Keratinocyte (primary cell): ENCODE measurements at places on chromosomes 2 and 18. TPM values are rescaled to one million over a fixed set of nuclear protein-coding genes. Genes with fewer than 3 reads are reported as not detected.
A peak's percentile ranks its signal among the peaks of the same experiment; 100 is the strongest.

GRCh38 chr2:113888641-113889470 lies 1.0 kb upstream of the ACTR3 start:
- H3K36me3 ChIP-seq, result no peaks in the 10 kb centered on the region
- peak overlapping the region; percentile 90 for H3K27ac ChIP-seq
- no peak for DNase-seq
- H3K4me3 ChIP-seq, result peak overlapping the region; percentile 93
- no peaks in the 10 kb centered on the region for H3K27me3 ChIP-seq
- peaks cover 34% of the 10 kb centered on the region for H3K4me1 ChIP-seq

DNA sequence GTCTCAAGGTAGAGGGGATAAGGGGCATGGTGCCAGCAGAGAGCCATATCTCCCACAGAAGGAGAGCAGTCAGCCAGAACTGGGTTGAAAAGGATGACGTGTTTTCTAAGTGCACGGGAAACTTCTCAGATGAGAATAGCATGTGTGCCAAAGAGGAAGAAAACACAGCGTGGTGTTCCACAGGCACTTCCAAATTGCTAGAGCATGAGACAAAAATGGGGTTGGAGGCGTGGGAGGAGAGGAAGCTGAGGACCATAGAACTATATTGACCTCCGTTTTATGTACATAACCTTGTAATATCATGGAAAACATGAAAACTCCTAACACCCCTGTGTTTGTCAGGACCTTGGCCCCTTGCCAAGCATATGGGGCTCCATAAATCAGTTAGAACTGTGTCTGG lies 682.7 kb upstream of the RAB6C start:
- H3K27me3 ChIP-seq, result no peaks in the 10 kb centered on the region
- no peak overlapping the region for H3K4me3 ChIP-seq
- H3K4me1 ChIP-seq, result no peaks in the 10 kb centered on the region
- DNase-seq, result no peak
- H3K36me3 ChIP-seq, result no peaks in the 10 kb centered on the region
- no peak overlapping the region for H3K27ac ChIP-seq

GRCh38 chr2:95267458-95268210 lies 6.6 kb upstream of the PROM2 start:
- no peaks in the 10 kb centered on the region for H3K27me3 ChIP-seq
- no peak overlapping the region for H3K27ac ChIP-seq
- H3K36me3 ChIP-seq, result no peaks in the 10 kb centered on the region
- no peak overlapping the region for H3K4me3 ChIP-seq
- no peak for DNase-seq

GRCh38 chr2:45809205-45809604 lies 157.7 kb downstream of the PRKCE start:
- peaks cover 3% of the 10 kb centered on the region for H3K27me3 ChIP-seq
- no peak for DNase-seq
- no peak overlapping the region for H3K4me3 ChIP-seq
- no peaks in the 10 kb centered on the region for H3K36me3 ChIP-seq

GRCh38 chr2:239934571-239935171 lies 90.5 kb downstream of the NDUFA10 start:
- DNase-seq, result no peak
- H3K36me3 ChIP-seq, result no peaks in the 10 kb centered on the region
- H3K27ac ChIP-seq, result no peak overlapping the region

GRCh38 chr2:181957668-181958067 lies 28.0 kb upstream of the PPP1R1C start:
- no peaks in the 10 kb centered on the region for H3K36me3 ChIP-seq
- peaks cover 18% of the 10 kb centered on the region for H3K4me1 ChIP-seq
- no peaks in the 10 kb centered on the region for H3K27me3 ChIP-seq
- no peak for DNase-seq
- H3K27ac ChIP-seq, result no peak overlapping the region

DNA sequence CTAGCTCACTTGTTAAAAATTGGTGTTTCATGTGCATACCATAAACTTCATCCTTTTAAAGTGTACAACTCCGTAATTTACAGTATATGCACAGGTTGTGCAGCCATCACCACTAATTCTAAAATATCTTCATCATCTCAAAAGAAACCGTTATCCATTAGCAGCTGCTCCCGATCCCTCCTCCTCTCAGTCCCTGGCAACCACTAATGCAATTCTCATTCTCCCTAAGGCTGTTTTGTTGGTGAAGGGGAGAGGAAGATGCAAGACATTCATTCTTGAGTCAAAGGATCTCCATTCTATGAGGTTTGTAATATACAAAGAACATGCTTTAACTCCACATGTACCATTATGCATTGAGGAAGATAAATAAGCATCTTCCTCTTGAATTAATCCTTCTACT lies 48.6 kb downstream of the RNU4ATAC start:
- no peaks in the 10 kb centered on the region for H3K27me3 ChIP-seq
- no peak overlapping the region for H3K27ac ChIP-seq
- H3K4me1 ChIP-seq, result peaks cover 2% of the 10 kb centered on the region
- no peaks in the 10 kb centered on the region for H3K36me3 ChIP-seq
- DNase-seq, result no peak
- H3K4me3 ChIP-seq, result no peak overlapping the region

DNA sequence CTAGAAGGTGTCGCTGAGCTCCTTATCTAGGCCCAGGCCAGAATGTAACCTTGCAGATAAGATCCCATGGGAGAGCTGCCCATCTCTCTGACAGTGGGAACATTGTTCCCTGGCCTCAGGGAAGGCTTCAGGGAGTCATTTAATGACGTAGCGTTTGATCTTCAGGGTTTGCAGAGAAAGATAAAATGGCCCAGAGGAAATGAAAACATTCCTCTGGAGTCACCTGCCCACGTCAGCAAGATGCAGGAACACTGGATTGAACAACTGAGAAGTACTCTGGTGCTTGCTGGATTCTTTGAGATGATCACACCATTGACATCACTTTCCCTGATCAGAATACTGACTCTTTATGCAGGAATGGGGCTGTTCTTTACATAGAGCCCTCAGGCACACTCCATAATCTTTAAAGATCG lies 51.6 kb downstream of the MAPK4 start:
- H3K27ac ChIP-seq, result no peak overlapping the region
- H3K4me3 ChIP-seq, result no peak overlapping the region

GRCh38 chr2:208570066-208570465 lies 163.5 kb downstream of the PTH2R start:
- no peak overlapping the region for H3K27ac ChIP-seq
- H3K4me3 ChIP-seq, result no peak overlapping the region
- DNase-seq, result no peak
- H3K27me3 ChIP-seq, result no peaks in the 10 kb centered on the region

DNA sequence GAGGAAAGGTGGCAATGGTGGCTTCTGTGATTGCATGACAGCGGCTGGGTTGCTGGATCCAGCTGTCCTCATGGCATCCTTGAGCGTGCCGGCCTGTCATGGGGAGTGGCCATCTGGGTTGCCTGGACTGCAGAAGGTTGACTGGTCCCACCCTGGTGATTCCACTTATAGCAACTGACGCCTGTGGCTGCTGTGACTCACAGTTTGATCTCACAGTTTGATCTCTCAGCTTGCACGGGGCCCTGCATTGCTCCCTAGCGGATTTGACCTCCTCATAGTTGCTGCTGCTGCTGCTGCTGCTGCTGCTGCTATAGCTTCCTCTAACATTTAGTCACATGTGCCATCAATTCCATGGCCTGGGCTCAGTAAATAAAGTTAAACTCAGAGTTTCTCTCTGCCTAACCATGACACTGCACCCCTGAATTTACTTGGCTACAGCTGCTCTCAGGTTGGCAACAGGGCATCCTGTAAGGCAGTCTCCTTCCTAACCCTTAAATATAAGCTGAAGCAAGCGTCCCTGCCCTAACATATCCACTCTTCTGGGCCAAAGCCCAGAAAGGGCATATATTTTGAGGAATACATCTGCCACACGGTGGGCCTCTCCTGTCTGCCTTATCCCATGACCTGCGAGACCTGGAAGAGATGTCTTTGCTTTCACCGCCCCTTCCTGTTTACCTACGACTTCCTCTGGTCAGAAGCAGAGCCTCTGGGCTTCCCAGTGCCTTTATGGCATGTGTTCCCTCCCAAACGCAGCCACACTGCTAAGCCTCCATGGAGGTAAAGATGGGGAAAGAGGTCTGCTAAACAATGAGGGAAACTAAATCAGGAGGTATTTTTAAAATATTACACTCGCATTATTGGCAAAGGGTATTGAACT lies 37.8 kb upstream of the CCDC150 start:
- peaks cover 3% of the 10 kb centered on the region for H3K4me1 ChIP-seq
- no peaks in the 10 kb centered on the region for H3K36me3 ChIP-seq
- peak; percentile 13 for DNase-seq
- no peak overlapping the region for H3K4me3 ChIP-seq
- H3K27me3 ChIP-seq, result no peaks in the 10 kb centered on the region

The VWA3B gene
- polyA plus RNA-seq, result 0.05 to 0.24 TPM in 2 of 3 replicates, not detected in the other

The IL18R1 gene
- 1.5 to 1.7 TPM (median 1.6 TPM) in 3 replicates for polyA plus RNA-seq

The FHOD3 gene
- polyA plus RNA-seq, result 6.9 to 13.1 TPM (median 7.7 TPM) in 3 replicates

GRCh38 chr2:9029721-9030120 lies 26.2 kb upstream of the MBOAT2 start:
- H3K36me3 ChIP-seq, result no peaks in the 10 kb centered on the region
- DNase-seq, result no peak
- no peaks in the 10 kb centered on the region for H3K27me3 ChIP-seq
- H3K4me1 ChIP-seq, result no peaks in the 10 kb centered on the region

DNA sequence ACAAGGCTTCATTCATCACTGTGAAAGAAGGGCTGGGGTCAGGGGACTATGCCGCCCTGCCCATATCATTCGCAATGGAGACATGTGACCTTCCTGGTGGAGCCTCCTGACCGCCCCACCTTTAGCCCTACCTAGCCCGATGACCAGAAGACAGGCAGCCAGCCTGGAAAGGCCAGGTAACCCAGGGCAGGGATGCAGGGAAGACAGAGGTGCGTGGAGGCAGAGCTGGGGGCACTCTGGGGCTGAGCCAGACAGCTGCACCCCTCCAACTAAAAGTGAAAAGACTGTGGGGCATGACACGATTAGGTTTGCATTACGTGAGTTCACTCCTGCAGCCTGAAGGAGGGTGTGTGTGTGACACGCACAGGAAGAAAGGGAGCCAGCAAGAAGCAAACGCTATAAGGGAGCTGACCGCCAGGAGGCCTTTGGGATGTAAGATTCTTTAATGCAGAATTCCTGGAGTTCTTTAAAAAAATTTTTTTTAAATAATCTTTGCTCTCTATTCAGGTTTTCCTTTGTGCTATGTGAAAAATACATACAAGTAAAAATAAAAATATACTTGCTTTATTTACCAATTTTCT lies 3.7 kb upstream of the HES6 start:
- no peak for DNase-seq
- no peaks in the 10 kb centered on the region for H3K4me1 ChIP-seq
- no peak overlapping the region for H3K4me3 ChIP-seq
- H3K36me3 ChIP-seq, result peaks cover 7% of the 10 kb centered on the region
- H3K27me3 ChIP-seq, result peaks cover 19% of the 10 kb centered on the region

DNA sequence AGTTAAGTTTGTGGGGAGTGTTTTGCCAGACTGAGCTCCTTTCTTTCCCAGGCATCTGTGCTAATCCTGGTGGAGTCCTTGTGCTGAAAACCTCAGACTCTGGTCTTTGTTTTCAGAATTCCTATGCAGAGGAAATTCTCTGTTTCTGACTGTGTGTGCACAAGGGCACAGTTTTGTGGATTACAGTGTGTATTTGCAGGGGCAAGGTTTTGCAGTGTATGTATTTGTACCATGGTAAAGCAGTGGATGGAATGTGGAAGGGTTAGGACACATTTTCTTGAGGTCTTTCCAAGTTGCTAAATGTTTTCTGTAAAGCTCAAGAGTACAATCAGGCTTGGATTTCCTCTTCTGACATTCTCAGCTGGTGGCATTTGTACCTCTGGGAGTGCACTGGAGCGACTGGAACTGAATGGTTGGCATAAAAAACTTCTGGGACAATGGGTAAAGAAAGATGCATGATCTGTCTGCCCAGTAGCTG lies 139.5 kb upstream of the RND3 start:
- no peak overlapping the region for H3K4me3 ChIP-seq
- no peaks in the 10 kb centered on the region for H3K36me3 ChIP-seq

GRCh38 chr2:187497858-187498463 lies 49.9 kb upstream of the CALCRL start:
- no peaks in the 10 kb centered on the region for H3K36me3 ChIP-seq
- DNase-seq, result no peak
- no peaks in the 10 kb centered on the region for H3K4me1 ChIP-seq
- H3K4me3 ChIP-seq, result no peak overlapping the region

DNA sequence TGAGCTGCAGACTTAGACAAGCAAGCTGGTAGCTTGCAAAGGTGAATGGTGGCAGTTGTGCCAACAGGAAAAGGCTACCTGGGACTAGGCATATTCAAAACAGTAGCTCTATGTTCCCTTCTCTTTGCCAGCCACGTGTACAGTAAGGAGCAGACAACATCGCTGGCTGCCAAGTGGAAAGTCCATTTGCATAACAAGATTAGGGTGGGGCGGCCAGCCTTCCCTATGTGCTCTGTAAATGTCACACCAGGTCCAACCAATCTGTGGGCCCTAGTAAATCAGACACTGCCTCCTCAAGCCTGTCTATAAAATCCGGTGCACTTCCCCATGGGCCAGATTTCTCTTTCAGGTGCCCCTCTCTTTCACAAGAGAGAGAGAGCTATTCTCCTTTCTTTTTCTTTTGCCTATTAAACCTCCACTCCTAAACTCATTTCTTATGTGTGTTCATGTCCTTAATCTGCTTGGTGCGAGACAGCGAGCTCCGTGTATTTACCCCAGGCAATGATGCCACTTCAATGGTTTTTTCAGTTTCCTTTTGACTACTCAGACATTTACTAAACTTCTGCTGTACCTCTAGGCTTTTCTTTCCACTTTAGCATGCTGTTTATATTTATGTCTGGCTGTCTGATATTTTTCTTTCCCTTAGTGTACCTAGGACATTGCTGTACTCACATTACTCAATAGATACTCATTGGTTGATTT lies 297.4 kb upstream of the GCFC2 start:
- no peak overlapping the region for H3K27ac ChIP-seq
- DNase-seq, result no peak
- no peak overlapping the region for H3K4me3 ChIP-seq
- H3K4me1 ChIP-seq, result no peaks in the 10 kb centered on the region
- no peaks in the 10 kb centered on the region for H3K36me3 ChIP-seq

- H3K4me3 ChIP-seq, result no peak overlapping the region
- no peaks in the 10 kb centered on the region for H3K36me3 ChIP-seq
- H3K27me3 ChIP-seq, result no peaks in the 10 kb centered on the region
Observed at GRCh38 chr18:74412116-74412880, 44.8 kb downstream of the DIPK1C start.

GRCh38 chr2:98084869-98085238 lies 2.1 kb upstream of the VWA3B start:
- no peak overlapping the region for H3K27ac ChIP-seq
- peaks cover 3% of the 10 kb centered on the region for H3K4me1 ChIP-seq
- H3K4me3 ChIP-seq, result no peak overlapping the region
- H3K27me3 ChIP-seq, result peaks cover 12% of the 10 kb centered on the region
- no peaks in the 10 kb centered on the region for H3K36me3 ChIP-seq
- DNase-seq, result no peak

The LHCGR gene
- polyA plus RNA-seq, result not detected in 3 replicates

- H3K36me3 ChIP-seq, result no peaks in the 10 kb centered on the region
- no peak for DNase-seq
- no peaks in the 10 kb centered on the region for H3K27me3 ChIP-seq
- H3K4me1 ChIP-seq, result no peaks in the 10 kb centered on the region
- no peak overlapping the region for H3K4me3 ChIP-seq
Observed at GRCh38 chr2:179877601-179878364, 16.4 kb upstream of the ZNF385B start.

- H3K27ac ChIP-seq, result no peak overlapping the region
- no peaks in the 10 kb centered on the region for H3K36me3 ChIP-seq
- no peak overlapping the region for H3K4me3 ChIP-seq
- H3K27me3 ChIP-seq, result no peaks in the 10 kb centered on the region
- no peak for DNase-seq
Observed at GRCh38 chr2:117691595-117691994, 122.9 kb upstream of the DDX18 start.
